ENCODE measurements at places on chromosomes 16 and 17.
A peak's percentile ranks its signal among the peaks of the same experiment; 100 is the strongest.

- DNase-seq: no peak
These were observed 57.8 kb downstream of the WSB1 start for GRCh38 chr17:27351759-27352158.

DNA sequence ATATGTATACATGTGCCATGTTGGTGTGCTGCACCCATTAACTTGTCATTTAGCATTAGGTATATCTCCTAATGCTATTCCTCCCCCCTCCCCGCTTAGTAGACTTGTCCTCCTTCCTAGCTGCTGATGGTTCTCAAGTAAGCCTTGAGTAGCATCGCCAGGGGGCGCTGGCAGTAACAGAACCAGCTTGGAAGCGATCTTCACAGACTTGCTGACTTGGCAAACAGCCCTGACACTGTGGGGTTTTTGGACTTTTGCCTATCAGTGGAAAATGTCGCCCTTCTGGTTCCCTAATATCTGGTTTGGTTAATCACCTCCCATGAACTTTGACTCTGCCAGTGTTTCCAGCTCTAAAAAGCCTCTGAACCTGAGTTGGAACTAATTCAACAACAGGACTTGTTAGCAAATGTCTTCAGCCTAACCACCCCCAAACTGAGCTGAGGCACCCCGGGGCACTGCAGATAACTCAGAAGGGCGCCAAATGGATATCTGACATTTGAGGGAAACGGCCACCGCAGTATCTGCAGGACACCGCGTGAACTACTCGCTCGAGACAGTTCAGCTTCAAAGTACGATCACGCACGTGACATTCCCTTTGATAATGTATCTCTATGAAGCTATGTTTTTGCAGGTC, 15.4 kb upstream of the SPATA32 start:
- DNase-seq: peak; percentile 70

- no peak for DNase-seq
These were observed 2.4 kb downstream of the HSD17B1 start for GRCh38 chr17:42555122-42555622.

DNA sequence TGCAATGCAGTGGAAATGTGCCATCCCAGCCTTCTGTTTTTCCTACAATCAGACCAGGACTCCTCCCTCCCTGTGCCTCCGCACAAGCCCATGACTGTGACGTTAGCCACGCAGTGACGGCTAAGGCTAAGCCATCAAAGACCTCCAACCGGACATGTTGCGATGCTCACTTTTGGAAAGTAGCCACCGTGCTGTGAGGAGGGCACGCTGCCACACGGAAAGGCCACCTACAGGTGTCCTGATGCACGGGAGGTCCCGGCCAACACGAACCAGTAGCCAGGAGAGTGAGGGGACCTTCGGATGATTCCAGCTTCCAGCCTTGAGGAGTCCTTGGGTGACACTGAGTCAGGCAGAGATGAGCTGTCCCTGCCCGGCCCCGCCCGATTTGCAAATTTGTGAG, 53.9 kb downstream of the FOXL1 start:
- no peak for DNase-seq

- DNase-seq: peak; percentile 17
These were observed 601 bp upstream of the RFWD3 start for GRCh38 chr16:74667255-74667700.

GRCh38 chr17:42456223-42457106, 2.2 kb upstream of the ATP6V0A1 start:
- peak; percentile 27 for DNase-seq

- no peak for DNase-seq
These were observed 392 bp downstream of the ZSCAN32 start for GRCh38 chr16:3400446-3400778.

DNA sequence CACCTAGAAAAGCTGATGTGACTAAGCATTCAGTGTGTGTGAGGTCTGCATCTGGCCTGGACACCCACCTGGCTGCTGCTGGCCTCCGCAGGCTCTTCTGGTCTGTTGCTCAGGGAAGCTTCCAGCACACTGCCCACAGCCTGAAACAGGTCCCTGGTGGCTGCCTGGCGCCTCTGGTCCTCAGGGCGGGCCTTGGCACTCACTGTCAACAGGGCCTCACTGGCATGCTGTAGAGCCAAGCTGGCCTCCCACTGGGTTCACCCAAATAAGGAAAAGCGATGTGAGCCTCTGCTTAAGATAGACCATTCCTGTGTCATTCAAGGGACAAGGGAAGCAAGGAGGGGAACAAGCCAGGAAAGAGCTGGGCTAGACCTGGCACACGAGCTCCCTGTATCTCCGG, 70.6 kb upstream of the BCO1 start:
- no peak for DNase-seq

DNA sequence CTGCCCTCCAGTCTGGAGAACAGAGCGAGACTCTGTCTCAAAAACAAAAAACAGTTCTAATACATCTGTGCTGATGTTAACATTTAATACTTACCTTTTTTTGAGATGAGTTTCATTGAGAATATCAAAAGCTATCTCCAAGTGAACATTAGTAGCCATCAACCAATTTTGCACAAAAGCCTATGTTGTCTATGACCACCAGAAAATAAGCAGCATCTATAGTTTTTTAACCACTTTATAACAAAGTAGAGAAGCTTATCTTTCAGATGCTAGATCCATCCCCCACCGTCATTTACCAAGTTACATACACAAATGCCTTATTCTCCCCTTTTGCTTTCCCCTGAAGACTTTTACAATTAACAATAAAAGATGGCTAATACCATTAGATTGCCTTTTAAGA, 4.1 kb downstream of the SRSF1 start:
- DNase-seq: no peak

DNA sequence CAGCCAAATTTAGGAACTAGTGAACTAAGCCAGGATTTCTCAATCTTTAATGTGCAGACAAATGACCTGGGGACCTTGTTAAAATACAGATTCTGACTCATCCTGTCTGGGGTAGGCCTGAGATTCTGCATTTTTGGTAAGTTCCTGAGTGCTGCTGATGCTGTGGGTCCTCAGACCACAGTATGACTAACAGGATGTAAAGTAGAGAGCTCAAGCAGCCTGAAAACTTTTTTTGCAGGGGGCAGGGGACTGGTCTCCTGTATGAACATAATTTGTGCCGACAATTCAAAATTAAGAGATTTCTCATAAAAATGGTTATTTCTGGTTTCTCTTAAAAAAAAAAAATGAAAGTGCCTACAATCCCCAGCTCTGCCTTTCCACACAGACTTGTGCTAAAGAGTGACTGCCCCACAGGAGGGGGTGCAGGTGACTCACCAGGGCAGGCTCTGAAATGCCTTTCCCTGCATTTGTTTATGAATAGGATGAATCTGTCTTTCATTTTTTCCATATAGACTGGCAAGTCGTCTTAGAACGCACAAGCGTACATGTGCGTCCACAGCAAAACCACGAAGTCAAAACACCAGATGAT, 271.5 kb downstream of the PHKB start:
- peak; percentile 81 for DNase-seq

GRCh38 chr16:87922250-87922871, 14.0 kb downstream of the CA5A start:
- DNase-seq: no peak

- DNase-seq: no peak
These were observed 6.4 kb upstream of the NPRL3 start for GRCh38 chr16:144797-145252.

GRCh38 chr17:55219934-55220333, 44.8 kb upstream of the HLF start:
- DNase-seq: no peak

GRCh38 chr17:43588664-43589435, 42.7 kb upstream of the ETV4 start:
- DNase-seq: no peak

DNA sequence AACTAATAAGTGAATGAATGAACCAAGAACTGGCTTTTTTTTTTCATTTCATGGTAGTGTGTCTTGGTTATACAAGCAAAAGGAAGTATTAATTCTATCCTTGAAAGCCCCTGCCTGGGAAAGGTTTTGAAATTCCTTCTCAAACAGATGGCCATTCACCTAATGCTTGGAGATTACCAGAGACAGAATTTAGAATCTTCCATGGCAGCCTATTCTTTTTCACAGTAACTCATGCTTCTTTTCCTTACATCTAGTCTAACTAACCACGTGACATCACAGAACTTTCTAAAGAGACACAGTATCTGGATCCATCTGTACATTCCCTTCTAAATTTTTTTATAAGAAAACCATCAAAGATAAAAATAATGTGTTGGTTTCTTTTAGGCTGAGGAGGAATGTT, 151.6 kb downstream of the FTO start:
- DNase-seq: no peak

GRCh38 chr17:73744411-73744810, 100.2 kb upstream of the SDK2 start:
- no peak for DNase-seq

DNA sequence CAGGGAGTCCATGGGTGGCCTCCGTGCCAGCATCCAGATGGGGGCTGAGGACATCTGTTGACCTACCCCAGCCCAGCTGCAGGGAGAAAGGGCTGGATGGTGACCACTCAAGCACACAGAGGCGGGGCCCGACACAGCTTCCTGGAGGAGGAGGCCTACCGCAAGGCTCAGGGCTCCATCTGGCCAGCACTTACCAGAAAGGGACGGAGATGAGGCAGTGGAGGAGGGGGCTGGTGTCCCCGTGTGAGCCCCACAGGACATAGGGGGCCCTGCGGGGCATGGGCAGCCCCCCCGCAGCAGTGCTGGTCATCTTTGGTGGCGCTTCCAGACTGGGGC, 147.5 kb upstream of the CIBAR2 start:
- DNase-seq: no peak

- DNase-seq: peak; percentile 78
These were observed 664 bp downstream of the HBQ1 start for GRCh38 chr16:180681-181564.

DNA sequence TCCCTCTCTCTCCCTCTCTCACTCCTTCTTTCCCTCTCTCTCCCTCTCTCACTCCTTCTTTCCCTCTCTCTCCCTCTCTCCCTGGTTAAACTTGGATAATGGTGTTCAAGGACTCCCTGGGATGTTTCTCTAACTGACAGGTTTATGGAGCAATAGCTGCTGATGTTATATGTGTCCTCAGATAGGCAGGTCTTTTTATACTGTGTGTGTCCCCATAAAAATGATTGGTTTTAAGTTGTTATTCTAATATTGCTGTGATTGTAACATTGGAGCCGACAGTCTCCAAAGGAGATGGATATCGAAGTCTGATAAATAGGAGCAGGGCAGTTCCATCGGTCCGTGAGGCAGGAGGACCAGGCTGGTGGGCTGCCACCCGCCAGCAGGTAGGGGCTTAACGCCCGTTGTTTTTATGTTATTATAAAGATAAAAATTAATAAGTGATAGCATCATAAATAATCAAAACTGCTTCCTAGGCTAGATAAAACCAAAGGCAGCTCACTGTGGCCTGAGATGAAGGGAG, 38.1 kb upstream of the C16orf82 start:
- no peak for DNase-seq

DNA sequence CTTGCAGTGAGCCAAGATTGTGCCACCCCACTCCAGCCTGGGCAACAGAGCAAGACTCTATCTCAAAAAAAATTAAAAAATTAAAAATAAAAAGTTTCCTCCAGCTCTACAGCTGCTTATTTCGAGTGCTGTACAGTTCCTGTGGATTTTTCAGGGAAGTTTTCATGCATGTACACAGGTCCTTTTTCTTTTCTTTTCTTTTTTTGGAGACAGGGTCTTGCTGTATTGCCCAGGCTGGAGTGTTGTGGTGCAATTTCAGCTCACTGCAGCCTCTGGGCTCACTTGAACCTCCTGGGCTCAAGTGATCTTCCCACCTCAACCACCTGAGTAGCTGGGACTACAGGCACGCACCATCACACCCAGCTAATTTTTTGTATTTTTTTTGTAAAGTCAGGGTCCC, 15.9 kb downstream of the EEF2K start:
- no peak for DNase-seq

- no peak for DNase-seq
These were observed 11.1 kb upstream of the NUDT7 start for GRCh38 chr16:77711179-77711578.

- no peak for DNase-seq
These were observed 12.7 kb downstream of the CYGB start for GRCh38 chr17:76524598-76525512.

DNA sequence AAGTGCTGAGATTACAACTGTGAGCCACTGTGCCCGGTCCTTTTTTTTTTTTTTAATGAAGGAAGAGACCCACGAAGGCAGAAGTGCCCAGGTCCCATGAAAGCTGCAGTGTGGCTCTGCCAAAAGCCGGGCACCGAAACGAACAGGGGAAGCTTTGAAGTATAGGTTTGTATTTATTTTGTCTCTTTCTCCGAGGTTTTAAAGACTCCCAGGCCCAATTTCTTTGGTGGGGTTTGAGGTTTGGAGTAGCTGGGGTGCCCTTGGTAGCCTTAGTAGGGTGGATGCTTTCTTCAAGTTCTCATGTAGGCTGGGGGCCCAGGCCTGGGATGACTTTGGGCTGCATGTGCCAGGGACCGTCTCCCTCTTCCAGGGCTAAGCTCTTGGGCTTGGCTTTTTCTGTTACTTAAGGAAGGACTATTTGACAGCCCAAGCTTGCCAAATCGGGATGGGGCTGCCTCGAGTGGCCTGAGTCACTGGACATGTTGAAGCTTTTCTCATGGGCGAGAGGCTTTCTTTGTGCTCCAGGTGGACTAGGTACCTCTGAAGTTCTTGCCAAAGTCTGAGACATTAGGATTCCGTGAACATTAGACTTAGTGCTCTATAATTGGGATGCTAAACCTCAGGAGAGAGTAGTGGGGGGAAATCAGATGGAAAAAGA, 66.3 kb downstream of the WIPI1 start:
- no peak for DNase-seq

GRCh38 chr16:87824016-87824990, 45.0 kb downstream of the SLC7A5 start:
- no peak for DNase-seq

DNA sequence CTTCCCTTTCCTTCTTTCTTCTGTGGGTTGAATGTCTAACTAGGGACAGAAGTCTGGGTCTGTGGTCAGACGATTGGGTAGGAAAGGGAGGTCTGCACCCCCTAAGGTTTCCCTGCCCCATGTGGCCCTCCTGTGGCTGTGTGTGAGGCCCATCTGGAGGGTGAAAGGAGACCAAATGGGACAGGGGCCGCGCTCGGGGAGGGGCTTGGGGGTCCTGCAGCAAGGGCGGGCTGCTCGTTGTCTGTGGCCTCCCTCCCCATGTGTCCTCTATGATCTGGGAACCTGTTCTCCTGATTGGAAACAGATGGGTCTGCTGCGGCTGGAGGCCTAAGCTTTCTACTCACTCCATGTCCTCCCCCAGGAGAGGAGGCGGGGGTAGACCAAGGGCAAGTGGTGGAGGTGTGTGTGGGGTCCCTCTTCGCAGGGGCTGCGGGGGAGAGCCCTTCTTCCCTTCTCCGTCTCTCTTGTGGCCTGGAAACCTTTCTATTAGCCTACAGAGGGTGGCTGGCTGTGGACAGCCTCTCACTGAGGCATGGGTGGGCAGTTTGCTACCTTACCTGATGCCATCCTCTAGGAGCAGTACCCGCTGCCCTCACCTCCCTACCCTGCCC, 18.6 kb downstream of the IGFBP4 start:
- DNase-seq: no peak

DNA sequence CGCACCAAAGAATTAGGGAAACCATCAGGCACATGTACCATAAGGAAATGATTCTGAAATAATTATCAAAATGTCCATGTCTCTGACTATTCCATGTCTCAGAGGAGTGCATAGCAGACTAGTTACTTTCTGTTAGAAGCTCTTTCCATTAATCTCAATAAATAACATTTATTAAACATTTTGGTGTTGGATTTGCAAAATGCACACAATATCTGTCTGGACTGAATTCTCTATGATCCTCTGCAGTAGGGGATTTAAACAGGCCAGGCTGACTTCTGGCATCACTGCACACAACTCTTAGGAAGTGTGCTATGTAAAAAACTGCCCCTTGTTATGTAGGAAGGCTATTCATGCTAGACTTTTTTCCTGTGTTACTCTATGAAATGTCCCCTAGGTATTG, 283.3 kb upstream of the CDH5 start:
- no peak for DNase-seq

Measured in RWPE1 (cell line).